ENCODE measurements at places on chromosomes 3 and 15. TPM values are rescaled to one million over a fixed set of nuclear protein-coding genes. Genes with fewer than 3 reads are reported as not detected.

The ITIH3 gene
- polyA plus RNA-seq: 0.97 TPM

The SCN11A gene
- 0.27 TPM for polyA plus RNA-seq

The RHCG gene
- 3.2 TPM for polyA plus RNA-seq

The FANCD2 gene
- polyA plus RNA-seq: 1.2 TPM

The NSMCE3 gene
- 10.3 TPM for polyA plus RNA-seq

The KIF23 gene
- polyA plus RNA-seq: 3.2 TPM

The ITPR1 gene
- polyA plus RNA-seq: 24.9 TPM

The CACNA2D3 gene
- polyA plus RNA-seq: 2.2 TPM

DNA sequence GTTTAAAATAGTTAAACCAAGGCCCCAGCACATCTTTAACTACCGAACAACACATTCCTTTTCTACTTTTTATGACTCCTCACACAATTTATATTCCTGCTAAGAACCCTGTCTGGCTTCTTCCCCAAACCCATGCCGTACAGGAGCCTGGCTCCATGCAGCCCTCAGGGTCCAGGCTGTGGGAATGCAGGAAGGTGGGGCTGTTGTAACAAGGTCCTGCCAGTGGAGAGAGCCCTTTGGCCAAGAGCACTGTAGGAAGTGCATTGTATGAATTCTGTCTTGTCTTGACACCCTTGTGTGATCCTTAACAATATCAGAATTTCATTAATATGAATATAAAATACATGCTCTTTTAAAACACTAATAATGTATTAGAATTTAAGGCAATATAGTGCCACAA, 563.8 kb downstream of the TBL1XR1 start:
- DNase-seq: no peak

- no peak for DNase-seq
Observed at GRCh38 chr3:188788621-188789081, 383.1 kb upstream of the TPRG1 start.

DNA sequence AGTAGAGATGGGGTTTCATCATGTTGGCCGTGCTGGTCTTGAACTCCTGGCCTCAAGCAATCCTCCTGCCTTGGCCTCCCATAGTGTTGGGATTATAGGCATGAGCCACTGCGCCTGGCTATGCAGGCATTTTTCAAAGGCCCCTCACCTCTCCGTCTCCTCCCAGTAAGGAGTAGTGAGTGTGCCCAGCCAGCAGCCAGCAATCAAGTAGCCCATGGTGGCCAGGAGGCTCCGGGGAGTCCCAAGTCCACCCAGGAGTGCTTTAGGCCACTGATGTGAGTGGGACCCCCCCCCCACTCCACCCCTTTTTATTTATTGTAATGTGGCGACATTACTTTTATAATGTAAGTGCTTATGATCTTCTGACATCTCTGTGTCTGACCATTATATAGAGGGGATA, 8.1 kb downstream of the ISG20 start:
- peak; percentile 37 for DNase-seq

- peak; percentile 77 for DNase-seq
Observed at GRCh38 chr3:45211466-45212094, 14.5 kb downstream of the TMEM158 start.

DNA sequence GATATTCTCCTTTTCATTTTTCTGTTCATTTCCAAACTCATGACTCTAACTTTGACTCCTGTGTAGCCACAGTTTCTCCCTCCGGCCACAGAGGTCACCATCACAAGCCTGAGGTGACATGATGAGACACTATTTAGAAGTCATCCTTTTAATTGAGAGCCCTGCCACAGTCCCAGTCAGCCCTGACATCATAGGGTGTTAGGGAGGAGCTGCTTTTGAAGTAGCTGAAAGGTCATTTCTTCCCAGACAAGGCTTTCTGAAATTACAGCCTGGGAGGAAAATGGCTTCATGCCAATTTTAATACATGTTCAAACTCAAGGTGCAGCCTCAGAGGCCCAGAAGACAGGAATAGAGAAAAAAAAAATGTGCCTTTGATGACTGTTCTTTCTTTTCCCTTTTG, 532.8 kb upstream of the TGFBR2 start:
- DNase-seq: no peak

GRCh38 chr3:180401226-180401625, 200.7 kb upstream of the TTC14 start:
- DNase-seq: no peak

DNA sequence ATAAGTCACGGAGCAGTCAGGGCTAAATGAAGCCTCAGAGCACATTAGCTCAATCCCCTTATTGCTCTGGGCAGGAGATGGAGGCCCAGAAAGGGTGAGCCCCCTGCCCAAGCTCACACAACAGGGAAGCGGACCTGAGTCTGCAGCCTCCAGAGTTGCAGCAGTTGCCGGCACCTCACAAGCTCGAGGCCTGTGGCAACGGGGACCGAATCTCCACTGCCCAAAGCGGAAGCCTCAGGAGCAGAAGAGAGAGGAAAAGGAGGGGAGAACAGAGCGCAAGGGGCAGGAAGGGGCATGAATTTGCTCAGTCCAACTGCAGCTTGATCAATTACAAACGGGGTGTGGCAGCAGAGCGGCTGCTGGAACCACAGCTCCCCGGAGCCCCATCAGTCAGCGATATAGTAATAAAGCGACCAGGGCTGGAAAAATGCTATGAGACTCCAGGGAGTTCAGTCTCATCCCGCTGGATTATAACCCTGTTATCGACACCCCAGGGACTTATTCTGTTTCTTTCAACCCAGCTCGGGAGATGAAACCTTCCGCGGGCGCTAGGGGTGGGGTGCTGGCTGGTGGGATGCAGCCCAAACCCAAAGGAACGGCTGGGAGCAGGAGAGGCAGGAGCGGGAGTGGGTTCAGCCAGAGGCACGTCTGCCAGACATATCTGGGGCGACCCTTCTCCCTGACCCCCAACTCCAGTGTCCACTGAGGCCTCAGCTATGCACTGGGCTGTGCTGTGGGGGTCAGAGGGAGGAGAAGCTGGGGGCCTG, 219.7 kb upstream of the LINGO1 start:
- no peak for DNase-seq

DNA sequence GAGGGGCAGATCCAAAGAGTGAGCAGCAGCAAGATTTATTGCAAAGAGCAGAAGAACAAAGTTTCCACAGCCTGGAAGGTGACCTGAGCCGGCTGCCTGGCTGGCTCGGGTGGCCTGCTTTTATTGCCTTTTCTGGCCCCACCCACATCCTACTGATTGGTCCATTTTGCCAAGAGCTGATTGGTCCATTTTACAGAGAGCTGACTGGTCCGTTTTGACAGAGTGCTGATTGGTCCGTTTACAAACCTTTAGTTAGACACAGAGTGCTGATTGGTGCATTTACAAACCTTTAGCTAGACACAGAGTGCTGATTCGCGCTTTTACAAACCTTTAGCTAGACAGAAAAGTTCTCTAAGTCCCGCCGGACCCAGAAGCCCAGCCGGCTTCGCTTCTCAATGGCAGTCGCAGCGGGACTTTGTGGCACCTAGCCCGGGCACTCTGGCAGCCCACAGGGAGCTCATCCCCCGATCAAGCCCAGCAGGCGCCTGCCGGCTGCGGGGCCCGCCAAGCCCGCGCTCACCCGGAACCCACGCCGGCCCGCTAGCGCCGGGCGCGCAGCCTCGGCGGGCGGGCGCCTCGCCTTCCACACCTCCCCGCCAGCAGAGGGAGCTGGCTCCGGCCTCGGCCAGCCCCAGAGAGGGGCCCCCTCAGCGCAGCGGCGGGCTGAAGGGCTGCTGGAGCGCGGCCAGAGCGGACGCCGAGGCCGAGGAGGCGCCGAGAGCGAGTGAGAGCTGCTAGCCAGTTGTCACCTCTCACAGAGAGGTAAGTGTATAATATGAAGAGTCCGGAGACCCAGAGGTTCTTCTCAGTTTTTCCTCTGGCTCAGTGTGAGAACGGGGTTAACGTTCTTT, 339.2 kb downstream of the CHL1 start:
- no peak for DNase-seq

DNA sequence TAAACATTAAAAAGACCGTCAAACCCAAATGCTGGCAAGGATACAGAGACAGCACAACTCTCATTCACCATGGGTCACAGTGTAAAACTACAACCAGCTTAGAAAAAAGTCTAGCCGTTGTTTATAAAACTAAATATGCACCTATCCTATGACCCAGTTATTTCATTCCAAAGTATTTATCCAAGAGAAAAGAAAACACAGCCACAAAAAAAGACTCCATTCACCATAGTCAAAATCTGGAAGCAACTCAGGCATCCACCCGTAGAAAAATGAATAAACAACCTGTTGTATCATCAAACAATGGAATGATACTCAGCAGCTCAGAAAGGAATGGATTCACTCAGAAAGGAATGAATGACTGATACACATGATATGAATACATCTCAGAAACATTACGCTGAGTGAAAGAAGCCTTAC, 28.6 kb downstream of the PLD1 start:
- no peak for DNase-seq

GRCh38 chr3:143775459-143775858, 72.8 kb downstream of the SLC9A9 start:
- DNase-seq: no peak

DNA sequence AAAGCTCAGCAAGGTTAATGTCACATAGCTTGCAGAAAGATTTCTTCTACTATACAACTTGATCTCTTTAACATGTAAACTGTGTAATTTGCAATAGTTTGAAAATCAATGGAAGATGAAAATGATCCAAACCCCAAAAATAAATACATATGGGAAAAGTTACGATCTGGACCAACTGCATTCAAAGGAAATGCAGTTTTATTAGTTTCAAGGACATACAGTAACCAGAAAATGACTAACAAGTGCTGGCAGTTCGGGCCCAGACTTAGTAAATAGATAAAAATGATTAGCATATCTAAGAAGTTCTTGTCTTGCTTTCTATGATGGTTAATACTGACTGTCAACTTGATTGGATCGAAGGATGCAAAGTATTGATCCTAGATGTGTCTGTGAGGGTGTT, 37.3 kb upstream of the LEKR1 start:
- no peak for DNase-seq

DNA sequence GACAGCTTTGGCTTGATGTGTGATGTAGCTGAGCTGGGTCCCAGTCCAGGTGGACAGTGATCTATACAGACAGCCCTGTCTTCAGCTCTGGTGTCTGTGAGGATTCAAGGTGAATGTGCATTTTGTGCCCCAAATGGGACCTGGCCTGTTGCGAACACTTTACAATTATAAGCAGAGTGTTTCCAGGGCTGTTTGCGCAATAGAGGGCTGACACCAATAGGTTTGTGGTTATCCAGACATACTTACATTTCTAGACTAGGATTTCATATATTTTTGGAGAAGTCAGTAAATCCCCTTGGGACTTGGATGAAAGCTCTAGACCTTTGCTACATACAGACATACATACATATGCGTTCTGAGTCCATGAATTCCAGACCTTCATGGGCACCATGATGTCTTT, 4.2 kb upstream of the TATDN2 start:
- DNase-seq: no peak

DNA sequence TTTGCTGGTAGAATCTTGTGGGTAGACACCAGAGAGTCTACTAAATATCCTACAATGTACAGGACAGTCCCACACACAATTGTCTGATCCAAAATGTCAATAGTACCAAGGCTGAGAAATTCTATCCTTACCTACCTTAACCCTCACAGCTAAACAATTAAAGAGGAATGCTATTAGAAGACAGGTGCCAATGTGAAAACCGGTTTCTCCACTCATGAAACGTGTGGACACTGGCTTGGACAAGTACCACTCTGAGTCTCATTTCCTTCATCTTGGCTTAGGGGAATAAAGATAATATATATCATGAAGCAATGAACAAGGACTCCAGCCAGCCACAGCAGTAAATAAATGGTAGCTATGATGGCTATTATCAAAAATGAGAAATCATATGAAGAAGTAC, 90.2 kb downstream of the RFTN1 start:
- no peak for DNase-seq

DNA sequence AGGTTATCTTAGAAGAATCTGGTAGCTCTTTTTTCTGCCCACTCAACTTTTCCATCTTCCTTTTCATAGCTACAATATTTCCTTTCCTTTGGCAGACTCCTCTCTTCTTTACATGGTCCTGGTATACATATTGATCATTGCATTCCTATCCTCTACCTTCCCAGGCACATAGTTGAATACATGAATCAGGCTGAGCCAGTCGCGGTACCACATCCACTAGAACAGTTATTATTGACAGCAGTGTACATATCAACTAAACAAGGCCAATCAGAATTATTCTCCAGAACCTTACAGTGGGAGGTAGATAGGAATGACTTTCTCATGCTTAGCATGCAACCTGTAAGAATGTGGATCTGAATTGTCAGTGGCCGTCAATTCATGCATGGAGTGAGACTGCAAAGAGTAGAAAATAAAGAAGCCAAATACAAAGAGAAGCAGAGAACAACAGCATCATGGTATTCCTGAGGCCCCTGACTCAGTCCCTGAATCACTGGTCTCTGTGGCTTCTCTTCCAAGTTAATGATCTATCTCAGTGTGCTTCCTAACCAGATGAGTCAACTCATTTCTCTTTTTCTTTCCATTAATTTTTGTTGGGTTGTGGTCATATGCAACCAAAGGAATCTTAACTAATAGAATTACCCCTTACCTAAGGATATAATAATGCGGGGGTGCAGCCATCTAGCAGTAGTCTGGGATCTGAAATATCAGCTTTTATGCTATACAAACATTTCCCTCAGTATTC, 60.9 kb upstream of the DCBLD2 start:
- DNase-seq: no peak

GRCh38 chr3:122458992-122459391, 43.1 kb upstream of the WDR5B start:
- no peak for DNase-seq

DNA sequence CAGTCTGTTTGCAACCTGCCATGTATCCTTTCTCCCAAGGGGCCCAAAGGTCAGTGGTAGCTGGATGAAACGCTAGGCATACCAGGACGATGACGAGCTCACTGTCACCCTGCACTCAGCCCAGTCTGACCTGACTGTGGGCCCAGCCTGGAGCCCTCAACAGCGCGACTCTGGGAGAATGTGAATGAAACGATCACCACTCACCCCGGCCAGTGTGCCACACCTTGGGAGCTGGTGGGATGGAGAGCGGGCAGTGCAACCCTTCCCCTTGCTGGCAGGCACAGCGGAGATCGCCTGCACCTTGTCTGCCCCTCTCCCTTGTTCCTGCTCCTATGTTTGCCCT, 27.2 kb downstream of the SRPRB start:
- no peak for DNase-seq

DNA sequence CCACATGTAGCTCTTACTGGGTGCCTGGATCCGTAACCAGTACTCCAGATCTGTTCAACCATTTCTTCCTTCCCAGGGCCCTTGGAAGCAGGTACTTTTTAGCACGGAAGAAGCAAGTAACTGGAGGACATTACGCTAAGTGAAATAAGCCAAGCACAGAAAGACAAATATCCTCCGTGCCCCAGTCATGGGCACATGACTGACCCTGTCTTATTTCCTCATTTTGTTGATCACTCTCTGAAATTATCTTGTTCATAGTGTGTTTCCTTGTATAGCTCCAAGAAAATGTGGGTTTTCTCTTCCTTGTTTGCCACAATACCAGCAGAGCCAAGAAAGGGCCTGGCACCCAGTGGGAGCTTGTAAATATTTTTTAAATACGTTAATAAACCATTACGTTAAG, 32.2 kb upstream of the MTMR14 start:
- no peak for DNase-seq

- DNase-seq: peak; percentile 50
Observed at GRCh38 chr3:15266510-15267376, 60.7 kb downstream of the CAPN7 start.

GRCh38 chr3:170301405-170301804, 56.1 kb upstream of the SKIL start:
- DNase-seq: no peak

- no peak for DNase-seq
Observed at GRCh38 chr3:134337511-134338200, 36.6 kb downstream of the AMOTL2 start.

- no peak for DNase-seq
Observed at GRCh38 chr3:53311882-53312281, 35.5 kb downstream of the DCP1A start.

- no peak for DNase-seq
Observed at GRCh38 chr3:152617609-152618008, 217.3 kb upstream of the P2RY1 start.
